ENCODE measurements at places on chromosomes 5 and 9.

GRCh38 chr5:88799938-88800535 is 82.9 kb downstream of the MEF2C start:
- no peak for DNase-seq

DNA sequence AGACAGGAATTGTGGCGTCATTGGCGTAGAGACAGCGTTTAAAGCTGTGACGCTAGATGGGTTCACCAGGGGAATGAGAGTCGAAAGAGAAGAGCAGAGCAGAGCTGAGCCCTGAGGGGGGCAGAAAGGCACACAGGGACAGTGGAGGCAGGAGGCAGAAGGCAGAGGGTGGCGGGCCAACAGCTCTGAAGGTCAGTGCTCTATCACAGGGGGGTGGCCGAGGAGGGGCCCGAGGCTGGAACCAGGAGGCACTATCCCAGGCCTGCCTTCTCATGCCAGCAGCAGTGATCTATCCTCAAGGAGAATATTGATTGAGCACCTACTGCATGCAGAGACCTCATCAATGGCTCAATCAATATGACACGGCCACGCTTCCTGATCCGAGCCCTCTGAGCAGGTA is 132.4 kb downstream of the KCNIP1 start:
- no peak for DNase-seq

DNA sequence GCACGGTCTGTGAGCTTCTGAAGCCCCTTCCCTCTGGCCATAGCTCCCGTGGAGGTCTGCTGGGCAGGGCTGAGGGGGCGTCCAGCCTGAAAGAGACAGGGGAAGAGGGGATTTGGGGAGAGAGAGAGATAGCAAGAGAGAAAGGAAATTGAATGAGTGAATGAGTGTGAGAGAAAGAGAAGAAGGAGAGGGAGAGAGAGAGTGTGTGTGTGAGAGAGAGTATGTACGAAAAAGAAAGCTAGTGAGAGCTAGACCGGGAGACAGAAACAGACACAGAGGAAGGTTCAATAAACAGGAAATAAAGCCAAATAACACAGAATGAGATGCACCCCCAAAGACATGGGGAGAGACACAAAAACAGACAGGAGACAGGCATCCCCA is 37.4 kb downstream of the PAX5 start:
- DNase-seq: no peak

DNA sequence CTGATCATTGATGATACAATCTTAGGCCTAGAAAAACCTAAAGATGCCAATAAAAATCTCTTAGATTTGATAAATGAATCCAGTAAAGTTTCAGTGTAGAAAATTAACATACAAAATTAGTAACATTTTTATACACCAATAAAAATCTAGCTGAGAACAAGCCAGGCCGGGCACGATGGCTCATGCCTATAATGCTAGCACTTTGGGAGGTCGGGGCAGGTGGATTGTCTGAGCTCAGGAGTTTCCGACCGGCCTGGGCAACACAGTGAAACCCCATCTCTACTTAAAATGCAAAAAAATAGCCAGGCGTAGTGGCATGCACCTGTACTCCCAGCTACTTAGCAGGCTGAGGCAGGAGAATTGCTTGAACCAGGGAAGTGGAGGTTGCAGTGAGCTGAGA is 84.4 kb downstream of the SLCO6A1 start:
- DNase-seq: no peak

GRCh38 chr9:135093111-135093510 is 5.6 kb downstream of the OLFM1 start:
- no peak for DNase-seq

DNA sequence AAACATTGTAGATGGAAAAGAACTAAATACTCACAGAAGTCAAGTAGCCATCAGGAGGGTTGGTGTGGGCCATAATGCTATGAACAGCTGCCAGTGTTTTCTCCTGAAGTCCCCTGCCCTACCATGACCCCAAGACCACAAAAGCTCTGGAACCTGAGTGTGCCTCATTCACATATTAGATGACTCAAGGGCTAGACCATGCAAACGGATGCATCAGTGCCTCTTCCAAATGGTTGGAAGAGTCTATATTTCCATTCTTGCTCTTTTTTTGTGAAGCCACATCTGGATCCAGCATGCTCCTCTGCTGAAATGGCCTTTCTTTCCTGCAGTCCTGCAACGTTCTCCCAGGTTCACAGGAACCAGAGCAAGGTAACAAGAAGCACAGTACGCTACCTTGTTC is 136.6 kb upstream of the EPB41L4A start:
- DNase-seq: no peak

- DNase-seq: no peak
Observed at GRCh38 chr5:38371596-38371995, 113.2 kb downstream of the EGFLAM start.

DNA sequence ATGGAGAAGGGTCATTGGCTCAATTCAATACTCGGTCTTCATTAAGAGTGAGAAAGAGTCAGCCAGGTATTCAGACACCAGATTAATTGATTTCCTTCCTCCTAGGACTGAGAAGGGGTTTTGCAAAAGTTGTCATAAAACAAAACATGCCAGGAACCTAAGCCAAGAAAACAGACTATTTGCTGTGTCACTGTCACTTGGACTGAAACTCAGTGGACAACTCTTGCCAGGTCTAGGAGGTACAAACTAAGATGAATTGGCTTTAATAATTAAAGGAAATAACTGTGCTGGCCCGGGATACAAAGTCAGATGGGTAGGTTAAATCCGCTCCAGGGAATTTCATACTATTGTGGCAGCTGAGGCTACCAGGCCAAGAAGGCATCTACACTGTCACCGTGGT is 71.1 kb upstream of the TBC1D9B start:
- no peak for DNase-seq

- DNase-seq: no peak
Observed at GRCh38 chr5:168876419-168876818, 297.3 kb upstream of the PANK3 start.

GRCh38 chr5:92734211-92734940 is 846.6 kb downstream of the NR2F1-AS1 start:
- DNase-seq: no peak

- DNase-seq: no peak
Observed at GRCh38 chr9:120942186-120943001, 15.8 kb upstream of the TRAF1 start.

DNA sequence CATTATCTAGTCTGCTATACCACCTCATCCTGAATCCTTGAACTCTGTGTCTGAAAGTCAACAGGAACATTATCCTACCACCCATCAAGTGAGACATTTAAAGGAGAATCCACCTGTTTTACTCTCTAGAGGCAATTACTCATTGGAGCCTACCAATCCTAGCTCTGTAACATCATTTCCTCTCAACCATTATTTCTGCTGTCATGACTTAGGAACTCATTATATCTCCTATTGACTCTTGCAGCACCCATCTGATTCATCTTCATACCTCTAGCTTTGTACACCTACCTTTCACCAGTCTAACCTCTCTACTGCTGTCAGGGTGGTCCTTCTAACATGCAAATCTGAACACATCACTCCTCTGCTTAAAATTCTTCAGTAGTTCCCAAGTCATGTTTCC is 481.5 kb downstream of the NFIB start:
- DNase-seq: no peak

DNA sequence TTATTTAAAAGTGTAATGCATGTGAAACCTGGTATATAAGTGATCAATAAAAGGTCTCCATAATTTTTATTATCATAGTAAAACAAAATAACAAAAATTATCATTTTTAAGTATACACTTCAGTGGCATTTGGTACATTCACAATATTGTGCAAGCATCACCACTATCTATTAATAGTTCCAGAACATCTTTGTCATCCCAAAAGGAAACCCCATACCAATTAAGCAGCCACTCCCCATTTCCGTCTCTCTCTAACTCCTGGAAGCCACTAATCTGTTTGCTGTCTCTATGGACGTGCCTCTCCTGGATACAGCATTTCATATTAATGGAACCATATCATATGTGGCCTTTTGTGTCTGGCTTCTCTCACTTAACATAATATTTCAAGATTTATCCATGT is 7.6 kb downstream of the OLFML2A start:
- no peak for DNase-seq

DNA sequence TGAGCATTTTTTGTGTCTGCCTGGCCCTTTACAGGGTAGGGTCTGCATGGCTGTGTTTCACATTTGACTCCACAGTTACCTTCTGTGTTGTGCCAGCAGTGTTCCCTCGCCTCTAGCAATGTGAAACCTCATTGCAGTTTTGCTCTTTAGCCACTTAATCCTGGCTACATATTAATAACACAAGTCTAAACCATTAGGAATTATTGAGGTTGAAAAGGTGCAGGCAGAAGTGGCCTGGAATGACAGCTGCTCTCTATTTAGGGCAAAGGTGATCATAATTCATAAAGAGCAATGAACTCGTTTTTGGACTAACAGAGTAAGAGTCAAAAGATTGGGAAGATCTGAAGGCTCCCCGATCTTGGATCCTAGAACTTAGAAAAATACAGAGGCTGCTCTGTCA is 176.7 kb upstream of the RAD23B start:
- DNase-seq: no peak

DNA sequence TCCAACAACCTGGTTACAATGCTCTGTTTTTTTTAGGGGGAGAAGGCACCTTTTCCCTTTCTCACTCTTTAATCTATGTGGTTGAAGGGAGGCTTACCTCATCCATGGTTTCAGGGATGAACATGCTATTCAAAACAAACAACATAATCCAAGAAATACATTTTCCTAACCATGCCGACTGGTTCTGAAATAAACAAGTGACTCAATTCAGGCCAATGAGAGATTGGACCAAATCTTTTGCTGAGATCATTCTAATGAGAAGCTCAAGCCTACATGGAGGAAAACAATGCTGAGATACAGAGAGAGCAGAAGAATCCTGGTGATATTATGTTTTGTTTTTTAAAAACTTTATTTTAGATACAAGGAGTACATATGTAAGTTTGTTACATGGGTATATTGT is 46.8 kb upstream of the ELL2 start:
- no peak for DNase-seq

DNA sequence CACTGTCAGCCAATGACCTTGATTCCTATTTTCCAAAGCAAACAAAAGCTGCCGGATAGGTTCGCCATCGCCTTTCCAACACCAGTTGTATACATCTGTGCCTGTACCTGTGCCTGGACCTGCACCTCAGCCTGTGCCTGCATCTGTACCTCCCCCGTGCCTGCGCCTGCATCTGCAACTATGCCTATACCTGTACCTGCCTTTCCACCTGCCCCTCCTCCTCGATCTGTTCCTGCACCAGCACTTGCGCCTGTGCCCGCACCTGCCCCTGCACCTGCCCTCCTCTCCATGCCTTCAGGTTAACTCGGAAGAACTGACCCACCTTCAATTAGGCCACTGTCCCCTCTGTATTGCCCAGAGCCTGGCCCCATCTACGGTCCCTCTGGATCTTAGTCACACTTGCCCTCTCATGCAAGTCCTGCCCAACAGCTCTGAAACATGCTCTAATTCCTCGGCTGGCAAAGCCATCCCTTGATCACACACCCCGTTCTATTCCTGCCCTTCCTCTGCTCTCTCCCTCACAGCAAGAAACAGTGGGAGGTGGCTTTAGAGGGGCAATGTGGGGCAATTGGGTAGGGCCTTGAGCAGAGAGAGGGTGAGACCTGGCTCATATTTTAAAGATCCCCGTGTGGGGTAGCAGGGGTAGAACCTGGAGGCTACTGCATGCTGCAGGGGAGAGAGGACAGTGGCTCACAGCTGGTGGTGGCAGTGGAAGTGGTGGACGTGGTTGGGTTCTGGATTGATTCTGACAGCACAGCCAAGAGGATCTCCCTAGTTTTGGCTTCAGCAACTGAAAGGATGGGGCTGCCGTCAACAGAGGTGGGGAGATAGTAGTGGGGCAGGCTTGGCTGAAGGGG is 59.6 kb upstream of the PHYKPL start:
- DNase-seq: no peak

- DNase-seq: no peak
Observed at GRCh38 chr9:22215521-22215920, 206.4 kb upstream of the CDKN2B start.

- no peak for DNase-seq
Observed at GRCh38 chr5:105544300-105544699, 1981.7 kb upstream of the NUDT12 start.

DNA sequence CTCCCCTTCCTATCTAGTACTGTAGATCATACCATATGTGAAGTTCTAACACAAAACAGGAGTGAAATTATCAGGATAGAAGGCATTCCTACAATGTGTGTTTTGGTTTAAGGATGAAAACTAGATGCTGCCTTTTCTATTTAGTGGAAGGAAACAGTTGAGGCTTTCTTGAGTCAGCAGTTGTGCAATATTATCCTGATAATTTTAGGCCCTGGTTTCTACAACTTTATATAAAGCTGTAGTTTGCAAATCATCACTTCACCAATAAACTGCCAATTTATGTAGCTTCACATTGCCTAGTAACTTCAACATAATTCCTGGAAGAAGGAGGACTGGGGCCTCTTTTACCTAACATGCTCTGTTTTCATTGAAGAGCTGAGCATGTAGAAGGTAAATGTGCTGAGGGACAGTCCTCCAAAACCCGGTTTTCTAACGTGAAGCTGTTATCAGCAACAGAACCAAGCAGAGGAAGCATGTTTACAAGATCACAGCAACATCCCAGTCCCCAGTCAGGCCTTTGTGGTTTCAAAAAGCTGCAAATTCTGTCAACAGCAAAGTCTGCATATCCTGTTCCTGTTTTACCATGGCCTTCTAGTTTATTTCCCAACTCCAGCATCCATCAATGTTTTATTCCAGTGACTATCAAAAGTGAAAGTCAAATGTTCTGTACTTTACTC is 513.4 kb upstream of the MEF2C start:
- no peak for DNase-seq

DNA sequence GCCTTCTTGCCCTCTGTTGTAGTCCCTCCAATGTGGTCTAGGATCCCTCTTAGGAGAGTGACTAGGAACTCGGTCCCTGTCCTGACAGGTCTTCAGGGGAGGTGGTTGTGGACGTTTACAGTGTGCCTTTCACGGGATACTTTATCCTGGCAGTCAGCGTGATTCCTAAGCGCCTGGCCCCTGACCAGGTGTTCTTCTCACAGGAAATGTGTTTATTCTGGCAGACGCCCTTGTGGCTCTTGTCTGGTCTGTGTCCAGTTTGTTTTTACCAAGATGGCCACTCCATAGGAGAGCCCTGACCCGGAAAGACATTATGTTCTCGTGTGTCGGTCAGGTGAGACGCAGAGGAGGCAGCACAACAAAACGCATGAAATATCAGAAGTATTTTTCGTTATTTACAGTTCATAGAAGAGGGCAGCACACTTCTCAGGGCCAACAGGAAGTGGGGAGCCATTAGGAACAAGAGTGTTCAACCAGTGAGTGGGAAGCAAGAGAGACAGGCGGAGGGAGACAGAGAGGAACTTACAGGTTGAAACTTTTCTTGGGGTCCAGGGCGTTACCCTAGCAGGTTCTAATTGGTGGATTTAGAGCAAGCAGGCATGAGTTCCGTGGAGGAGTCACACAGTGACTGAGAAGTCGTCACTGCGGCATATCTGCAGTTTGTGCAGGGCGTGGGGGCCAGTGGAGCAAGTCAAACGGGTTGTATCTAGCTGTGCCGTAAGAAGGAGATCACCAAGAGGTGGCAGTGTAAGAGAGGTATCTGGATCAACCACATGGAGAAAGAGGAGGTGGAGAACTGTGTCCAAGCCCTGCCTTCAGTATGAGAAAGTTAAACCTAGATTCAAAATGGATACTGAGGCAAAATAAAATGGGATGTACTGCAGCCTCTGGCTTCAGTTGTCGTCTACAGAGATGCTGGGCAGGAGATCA is 412.9 kb downstream of the ZSWIM6 start:
- no peak for DNase-seq

Measured in stimulated activated CD8-positive, alpha-beta memory T cell treated with anti-CD3 and anti-CD28 coated beads, Interleukin-7, amount 100 ng/mL, for 24 hours (primary cell).